ENCODE measurements at places on chromosomes 2 and 18.

DNA sequence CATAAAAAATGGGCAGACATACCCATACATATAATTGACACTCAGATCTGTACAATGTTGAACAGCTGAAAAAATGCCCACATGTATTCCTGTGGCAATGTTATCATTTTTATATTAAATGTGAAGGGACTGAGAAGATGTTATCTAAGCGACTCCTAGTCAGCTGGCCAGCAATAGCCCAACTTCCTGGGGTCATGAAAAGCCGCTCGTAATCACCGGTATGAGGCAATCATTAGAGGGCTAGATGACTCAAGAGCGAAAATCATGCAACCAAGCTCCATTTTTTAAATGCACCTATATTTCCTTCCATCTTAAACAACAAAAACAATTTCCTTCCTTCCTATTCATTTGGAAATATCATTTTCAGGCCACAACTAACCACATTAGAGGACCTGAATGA lies 274.6 kb upstream of the CCDC68 start:
- no peak for ATAC-seq

- ATAC-seq: no peak
Observed at GRCh38 chr18:30927517-30928075, 114.9 kb downstream of the DSC3 start.

DNA sequence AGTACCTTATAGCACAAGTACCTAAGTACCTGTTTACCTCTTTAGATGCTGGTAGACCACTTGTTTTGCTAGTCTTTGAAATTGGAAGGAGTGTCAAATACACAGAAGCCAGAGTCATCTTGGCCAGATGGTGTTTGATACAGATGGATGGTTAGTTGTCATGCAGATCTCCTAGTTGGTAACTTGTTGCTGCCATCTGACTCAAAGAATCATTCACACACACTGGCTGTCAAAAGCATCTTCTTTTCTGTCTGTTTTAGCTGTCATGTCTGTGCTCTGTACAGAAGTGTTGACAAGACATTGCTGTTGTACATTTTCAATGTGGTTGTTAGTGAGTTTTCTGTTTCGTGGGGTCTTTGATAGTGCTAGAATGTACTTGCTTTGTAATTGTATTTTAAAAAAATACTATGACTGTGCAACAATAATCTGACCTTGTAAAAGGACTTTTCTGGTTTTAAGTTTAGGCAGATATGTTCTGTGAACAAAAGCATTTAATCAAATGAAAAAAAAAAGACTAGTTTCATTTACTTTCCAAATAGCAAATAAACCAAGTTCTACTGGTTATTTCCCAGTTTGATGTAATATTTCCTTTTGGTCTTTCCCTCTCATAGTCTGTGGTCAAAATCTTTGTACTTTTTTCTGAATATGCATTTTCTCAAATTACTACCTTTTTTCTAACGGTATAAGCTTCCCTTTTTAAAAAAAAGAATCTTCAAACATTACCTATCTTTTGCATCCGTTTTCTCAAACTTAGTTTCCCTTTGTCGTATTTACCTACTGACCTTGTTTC lies 39.9 kb downstream of the TANK start:
- ATAC-seq: no peak

GRCh38 chr2:51505533-51505932 lies 473.6 kb upstream of the NRXN1 start:
- no peak for ATAC-seq

- ATAC-seq: no peak
Observed at GRCh38 chr2:41949091-41949882, 98.5 kb upstream of the PKDCC start.
